GM13977 (cell line): ENCODE measurements at places on chromosomes 2 and 18.

GRCh38 chr18:73594749-73595148 is 552.9 kb downstream of the FBXO15 start:
- no peak for DNase-seq

DNA sequence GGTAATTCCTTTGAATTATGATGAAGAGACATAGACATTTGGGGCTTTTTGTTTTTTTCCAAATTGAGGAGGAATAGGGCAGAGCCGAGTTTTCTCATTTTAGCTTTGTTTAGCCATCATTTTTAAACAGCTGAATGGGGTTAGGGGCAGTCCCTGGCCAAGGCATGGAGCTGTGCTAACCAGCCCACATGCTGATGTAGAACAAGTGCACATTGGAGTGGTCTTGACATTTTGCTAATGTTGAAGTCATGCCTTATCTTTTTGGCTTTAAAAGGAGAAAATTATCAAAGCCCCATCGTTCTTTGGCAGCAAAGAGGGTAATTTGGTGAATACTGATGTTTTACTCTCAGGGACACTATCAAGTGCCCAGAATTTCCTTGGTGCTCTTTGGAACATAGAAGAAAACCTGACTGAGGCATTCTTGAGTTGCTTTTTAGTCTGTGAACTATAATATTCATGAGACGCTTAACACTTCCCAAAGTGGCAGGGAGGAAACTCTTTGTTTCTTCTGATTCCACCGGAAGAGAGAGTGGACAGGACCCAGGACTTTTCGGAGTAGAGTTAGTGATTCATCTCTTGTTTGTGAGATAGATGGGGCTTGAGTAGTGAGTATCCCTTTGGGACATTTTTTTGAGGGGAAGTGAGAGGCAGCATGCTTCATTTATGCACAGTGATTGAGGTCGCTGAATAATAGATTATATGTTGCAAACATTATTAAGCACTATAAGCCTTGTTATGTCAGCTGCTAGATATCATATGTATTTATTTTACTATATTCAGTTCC is 45.0 kb downstream of the MTA3 start:
- DNase-seq: no peak

DNA sequence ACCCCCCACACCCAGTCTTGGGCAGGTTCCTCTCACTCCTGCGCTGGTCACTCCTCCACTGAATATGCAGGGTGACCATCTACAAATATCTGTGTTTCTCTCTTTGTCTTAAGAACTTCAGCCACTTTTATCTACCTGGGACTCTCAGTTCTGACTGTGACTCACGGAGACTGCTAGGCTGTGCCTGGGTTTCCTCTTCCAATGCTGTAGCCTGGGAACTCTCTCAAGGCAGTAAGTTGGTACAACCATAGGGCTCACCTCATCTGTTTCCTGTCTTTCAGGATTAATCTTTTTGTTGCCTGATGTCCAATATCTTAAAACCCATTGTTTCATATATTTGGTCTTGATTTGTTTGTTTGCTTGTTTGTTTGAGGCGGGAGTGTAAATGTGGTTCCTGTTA is 47.2 kb upstream of the ZNF396 start:
- DNase-seq: no peak

GRCh38 chr2:142175813-142176338 is 45.1 kb upstream of the LRP1B start:
- no peak for DNase-seq

DNA sequence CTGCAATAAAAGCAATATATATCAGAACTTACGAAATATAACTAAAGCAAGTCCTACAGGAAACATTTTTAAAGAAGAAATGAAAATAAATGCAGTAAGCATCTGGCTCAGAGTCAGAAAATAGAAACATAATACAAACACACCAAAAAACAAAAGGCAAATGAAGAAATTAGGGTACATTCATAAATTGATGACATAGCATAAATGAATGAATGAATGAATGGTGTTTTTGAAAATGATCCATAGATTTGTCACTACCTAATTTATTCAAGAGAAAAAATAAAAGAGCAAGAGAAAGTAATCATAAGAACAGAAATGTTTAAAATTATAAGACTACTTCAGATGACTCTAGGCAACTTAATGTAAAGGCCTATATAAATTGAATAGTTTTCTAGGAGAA is 226.1 kb upstream of the CDH20 start:
- DNase-seq: no peak

- DNase-seq: no peak
Observed at GRCh38 chr2:37110306-37111212, 26.2 kb downstream of the GPATCH11 start.

GRCh38 chr2:75698918-75699317 is 11.8 kb downstream of the GCFC2 start:
- DNase-seq: no peak

DNA sequence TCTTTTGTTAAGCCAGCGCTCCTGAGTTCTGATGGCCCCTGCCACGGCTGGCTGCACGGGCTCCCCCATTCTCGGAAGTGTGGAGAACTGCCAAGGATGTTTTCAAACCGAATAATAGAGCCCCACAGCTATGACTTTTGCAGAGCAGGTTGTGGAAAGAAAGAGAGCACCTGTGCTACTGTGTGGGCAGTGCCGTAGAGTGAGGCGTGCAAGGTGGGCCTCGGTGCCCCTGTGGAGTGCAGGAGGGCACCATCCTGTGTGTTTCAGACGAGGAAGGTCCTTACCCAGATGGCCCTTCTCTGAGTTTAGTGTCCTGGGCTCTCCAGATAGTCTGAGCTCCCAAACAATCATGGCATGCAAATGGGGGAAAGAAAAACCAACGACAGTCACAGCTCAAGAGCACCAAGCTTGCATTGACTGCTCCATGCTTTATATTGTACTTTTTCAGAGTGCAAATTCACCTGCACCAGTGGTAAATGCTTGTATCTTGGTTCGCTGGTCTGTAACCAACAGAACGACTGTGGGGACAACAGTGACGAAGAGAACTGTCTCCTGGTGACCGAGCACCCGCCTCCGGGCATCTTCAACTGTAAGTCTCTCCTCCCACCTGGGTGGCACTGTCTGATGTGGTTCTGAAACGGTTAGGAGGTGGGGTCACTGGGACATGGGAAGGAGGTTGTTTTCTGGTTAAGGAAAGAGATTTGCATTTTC is 219.4 kb downstream of the LDLRAD4 start:
- DNase-seq: no peak

DNA sequence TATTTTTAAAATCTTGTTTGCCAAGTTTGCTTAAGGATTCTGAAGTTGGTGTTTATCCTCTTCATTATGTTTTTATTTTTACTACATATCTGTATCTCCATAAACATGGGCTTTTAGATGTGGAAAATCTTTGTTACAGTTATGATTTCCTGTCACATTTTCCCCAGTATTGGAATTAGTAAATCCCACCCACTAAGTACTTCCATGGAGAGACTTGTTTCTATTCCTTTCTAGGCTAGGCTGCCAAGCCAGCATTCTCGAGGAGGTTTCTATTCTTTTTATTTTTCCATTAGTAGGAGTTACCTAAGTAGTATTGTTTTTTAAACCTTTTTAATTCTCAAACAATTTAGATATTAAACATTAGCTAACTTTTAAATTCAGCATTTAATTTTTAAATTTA is 22.1 kb downstream of the PKP4 start:
- no peak for DNase-seq

DNA sequence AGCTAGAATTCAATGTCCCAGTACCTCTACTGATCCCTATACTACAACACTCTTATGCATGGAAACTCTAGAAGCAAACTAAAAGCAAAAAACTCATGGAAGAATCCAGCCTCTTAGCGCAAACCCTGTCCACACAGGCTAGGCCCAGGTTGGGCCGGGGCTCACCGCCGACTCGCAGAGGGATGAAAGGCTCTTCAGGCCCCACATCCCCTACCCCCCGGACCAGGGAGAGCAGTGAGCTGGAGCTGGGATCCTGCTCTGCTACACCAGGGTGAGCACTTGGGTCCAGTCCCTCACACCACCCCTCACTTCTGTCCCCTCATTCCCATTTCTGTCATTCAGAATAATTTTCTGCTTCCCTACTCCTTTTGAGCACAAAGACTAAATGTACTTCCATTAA is 2.0 kb downstream of the OST4 start:
- DNase-seq: no peak

DNA sequence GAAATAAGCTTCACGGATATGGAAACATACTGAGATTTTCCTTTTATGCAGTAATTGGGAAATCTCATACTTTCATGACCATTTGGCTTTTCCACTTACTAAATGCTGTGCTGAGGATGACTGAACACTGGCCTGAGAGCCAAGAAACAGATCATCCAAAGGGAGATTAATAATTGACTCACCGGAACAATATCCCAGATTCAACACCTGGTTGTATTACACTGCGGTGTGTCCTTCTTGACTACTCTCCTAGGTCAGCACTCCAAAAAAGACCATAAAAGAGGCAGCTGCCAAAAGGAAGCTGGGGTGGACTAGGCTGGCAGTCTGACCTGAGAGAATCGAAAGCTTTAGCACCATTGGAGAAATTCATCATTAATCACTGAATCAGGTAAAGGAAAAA is 469.1 kb downstream of the CBLN2 start:
- no peak for DNase-seq

DNA sequence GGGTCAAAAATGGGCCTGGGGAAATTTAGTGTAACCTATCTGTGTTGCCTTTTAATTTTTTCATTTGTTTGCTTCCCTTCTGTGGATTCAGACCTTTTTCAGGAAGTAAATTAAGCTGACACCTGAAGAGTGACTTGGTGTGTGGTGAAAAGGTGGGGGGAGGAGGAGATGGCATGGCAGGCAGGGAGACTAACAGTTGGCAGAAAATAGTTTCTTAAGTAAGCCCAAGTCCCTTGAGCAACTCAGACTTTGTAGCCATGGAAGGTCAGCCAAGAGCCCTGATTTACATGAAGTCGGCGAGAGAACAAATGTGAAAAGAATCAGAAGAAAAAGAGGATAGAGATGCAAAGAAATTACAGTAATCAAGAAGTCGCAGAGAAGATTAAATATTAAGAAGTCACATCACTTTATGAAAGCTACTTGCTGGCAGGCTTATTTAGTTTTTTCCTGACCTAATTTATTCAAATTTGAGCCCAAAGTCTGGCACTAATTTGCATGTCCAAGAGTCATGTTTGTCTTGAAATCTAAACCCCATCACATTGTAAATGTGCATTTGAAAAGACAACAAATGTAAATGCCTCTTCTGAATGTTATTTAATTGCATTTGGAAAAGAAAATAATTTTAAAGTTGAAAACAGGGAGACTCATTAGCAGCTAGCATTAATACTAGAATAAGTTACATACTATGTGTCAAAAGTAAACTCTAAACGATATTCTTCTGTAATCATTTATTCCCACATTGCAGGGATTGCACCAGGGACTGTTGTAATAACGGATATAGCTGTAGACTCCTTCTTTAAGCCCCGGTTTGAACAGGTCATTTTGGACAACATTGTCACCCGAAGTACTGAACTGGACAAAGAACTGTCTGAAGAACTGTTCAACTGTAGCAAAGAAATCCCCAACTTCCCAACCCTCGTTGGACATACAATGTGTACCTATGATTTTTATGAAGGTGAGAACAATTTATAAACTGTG is 19.3 kb downstream of the UPP2 start:
- no peak for DNase-seq

- no peak for DNase-seq
Observed at GRCh38 chr2:40540026-40540425, 88.1 kb upstream of the SLC8A1 start.

DNA sequence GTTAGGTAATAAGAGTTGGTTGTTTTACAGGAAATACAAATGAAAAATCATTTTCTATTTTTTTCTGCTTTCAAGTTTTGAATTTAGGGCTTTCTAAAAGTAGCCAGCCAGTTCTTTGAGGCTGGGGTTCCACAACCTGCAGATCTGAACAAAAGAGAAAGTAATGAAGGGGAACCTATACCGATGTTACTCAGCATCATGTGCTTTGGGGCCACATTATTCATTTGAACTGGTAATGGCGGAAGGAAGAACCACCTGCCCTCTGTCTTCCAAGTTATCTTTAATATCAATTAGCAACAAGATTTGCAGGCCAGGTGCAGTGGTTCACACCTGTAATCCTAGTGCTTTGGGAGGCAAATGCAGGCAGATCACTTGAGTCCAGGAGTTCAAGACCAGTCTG is 12.9 kb upstream of the MRO start:
- peak; percentile 49 for DNase-seq

- no peak for DNase-seq
Observed at GRCh38 chr2:142190805-142191204, 60.0 kb upstream of the LRP1B start.

GRCh38 chr2:190763901-190764514 is 115.1 kb downstream of the NAB1 start:
- peak; percentile 52 for DNase-seq

GRCh38 chr18:45780568-45780967 is 44.9 kb upstream of the SIGLEC15 start:
- DNase-seq: no peak

GRCh38 chr18:13823707-13824395 is at the start of gene MC5R:
Gene MC5R (plus strand): TSS chr18:13824149. CDS start chr18:13825766, 1,617 bp downstream.
- DNase-seq: peak; percentile 93

DNA sequence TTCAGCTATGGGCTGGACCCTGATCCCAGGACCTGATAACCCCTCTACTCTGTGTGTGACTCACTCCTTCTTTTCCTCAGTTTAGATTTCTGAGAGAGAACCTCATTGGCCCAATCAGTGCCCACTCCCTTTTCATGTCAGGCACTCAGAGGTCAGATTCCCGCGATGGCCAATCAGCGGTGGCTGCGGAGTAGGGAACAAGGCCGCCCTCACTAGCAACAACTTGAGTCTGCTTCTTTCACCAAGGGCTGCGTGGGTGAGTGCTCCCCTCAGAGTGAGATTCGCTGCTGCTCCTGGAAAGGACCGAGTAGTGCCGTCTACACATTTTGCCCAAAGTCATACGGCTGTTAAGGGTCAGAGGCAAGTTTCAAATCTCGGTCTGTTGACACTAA is 34.7 kb downstream of the NPPC start:
- DNase-seq: no peak

- DNase-seq: no peak
Observed at GRCh38 chr2:231221761-231222160, 23.3 kb downstream of the ARMC9 start.

GRCh38 chr18:27363872-27364271 is 178.8 kb upstream of the CHST9 start:
- DNase-seq: peak; percentile 9

DNA sequence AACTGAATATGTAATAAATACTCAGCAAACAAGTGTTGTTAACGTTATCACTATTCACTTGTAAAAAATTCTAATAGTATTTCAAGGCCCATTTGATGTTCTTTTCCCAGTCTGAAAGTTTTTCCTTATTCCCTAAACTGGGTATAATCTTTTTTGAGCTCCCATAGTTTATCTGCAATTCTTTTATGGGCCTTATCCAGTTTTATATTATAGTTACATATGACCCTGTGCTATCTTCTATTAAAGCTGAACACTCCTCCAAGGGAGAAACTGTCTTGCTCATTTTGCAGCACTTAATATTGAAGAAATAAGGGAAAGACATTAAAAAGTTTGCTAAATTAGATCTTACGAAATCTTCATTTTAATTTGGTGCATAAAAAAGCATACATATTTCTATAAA is 13.9 kb downstream of the PELI1 start:
- no peak for DNase-seq

GRCh38 chr18:46301081-46301480 is 196.9 kb downstream of the HAUS1 start:
- no peak for DNase-seq

- DNase-seq: no peak
Observed at GRCh38 chr18:44111337-44111736, 569.4 kb upstream of the SETBP1 start.
